ENCODE measurements at places on chromosomes 3 and 15.

DNA sequence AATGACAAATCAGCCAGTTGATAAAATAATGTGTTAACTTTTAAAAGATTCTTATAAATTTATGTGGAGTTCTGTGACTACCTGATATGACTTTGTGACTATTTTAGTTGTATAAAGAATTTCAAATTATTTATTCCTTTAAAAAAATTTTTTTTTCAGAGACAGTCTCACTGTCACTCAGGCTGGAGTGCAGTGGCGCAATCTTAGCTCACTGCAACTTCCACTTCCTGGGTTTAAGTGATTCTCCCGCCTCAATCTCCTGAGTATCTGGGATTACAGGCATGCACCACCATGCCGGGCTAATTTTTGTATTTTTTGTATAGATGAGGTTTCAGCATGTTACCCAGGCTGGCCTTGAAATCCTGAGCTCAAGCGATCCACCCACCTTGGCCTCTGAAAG lies 48.5 kb downstream of the MBNL1 start:
- no peak for DNase-seq

DNA sequence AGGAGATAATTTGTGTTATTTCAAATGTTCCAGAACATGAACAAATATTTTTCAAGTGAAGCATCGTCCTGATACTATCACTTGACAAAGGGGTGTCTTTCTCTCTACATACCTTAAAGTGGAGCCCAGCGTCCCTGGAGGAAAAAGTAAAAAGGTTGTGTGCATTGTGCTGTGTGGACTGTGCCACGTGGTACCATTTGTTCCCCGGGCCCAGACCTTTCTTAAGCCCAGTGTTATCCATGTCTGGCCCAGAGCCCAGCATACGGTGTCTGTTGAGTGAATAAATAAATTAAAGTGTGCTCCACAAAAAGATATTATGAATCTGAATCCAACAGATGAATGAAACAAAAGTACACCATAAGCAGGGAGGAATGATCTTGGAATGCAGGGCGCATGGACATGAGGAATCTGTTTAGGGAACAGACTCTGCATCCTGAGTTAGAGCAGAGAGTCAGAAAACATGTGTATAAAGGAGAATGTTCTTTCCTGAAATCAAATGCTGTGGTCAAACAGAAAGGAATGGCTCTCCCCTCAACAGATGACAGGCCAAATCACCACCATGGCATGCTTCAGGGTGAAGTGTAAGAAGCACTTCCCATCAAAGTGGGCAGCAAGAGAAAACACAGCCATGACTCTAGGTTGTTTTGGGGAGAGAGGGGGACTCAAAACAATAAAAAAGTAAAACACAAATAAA lies 8.1 kb upstream of the PRSS50 start:
- DNase-seq, result no peak

- no peak for DNase-seq
These were observed 151.1 kb upstream of the HES1 start for GRCh38 chr3:193984876-193985275.

- DNase-seq, result no peak
These were observed 108.4 kb upstream of the TUSC7 start for GRCh38 chr3:116601206-116601605.

- no peak for DNase-seq
These were observed 44.0 kb downstream of the LPP start for GRCh38 chr3:188198001-188198400.

- DNase-seq, result no peak
These were observed 292.3 kb upstream of the ZPLD1 start for GRCh38 chr3:102142379-102143060.

DNA sequence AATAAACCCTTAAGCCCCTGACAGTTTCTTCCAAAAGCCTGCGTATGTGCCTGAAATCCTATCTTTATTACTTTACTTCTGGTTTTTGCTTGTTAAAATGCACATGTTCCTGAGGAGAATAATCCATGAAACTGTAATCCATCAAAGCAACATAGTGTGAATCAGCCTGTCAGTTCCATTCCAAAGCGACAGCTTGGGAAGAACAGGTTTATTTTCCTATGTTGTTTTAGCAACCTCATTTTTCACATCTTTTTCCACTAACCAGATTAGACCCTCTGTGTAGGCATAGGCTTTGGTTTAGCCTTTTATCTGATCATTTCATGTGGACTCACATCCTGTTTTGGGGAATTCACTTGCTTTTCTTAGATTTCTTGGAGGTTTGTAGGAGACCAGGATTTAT lies 988.0 kb downstream of the SQOR start:
- no peak for DNase-seq

Measured in activated T-cell treated with anti-CD3 and anti-CD28 coated beads, Interleukin-2, amount 50 U/mL, for 48 hours (primary cell).